CD4-positive, alpha-beta memory T cell (primary cell): ENCODE measurements at places on chromosomes 6 and 20. TPM values are rescaled to one million over a fixed set of nuclear protein-coding genes. Genes with fewer than 3 reads are reported as not detected.
A peak's percentile ranks its signal among the peaks of the same experiment; 100 is the strongest.

The PRSS16 gene
- total RNA-seq = 2.5 TPM

The PREX1 gene
- total RNA-seq = 164 TPM

The PPT2 gene
- total RNA-seq = 15.4 TPM

The ARHGAP40 gene
- total RNA-seq = not detected

The NKX2-4 gene
- not detected for total RNA-seq

The BMP6 gene
- total RNA-seq = not detected

The ADGB gene
- not detected for total RNA-seq

The RAMACL gene
- 0.30 TPM for total RNA-seq

The SLC25A27 gene
- 2.3 TPM for total RNA-seq

The IPCEF1 gene
- 92.5 TPM for total RNA-seq

The SLC12A5 gene
- total RNA-seq = not detected

The RNF217 gene
- 0.86 TPM for total RNA-seq

The BFSP1 gene
- total RNA-seq = 0.94 TPM

The RNF114 gene
- total RNA-seq = 96.3 TPM

The ANKRD66 gene
- total RNA-seq = not detected

The DLK2 gene
- total RNA-seq = 0.49 TPM

DNA sequence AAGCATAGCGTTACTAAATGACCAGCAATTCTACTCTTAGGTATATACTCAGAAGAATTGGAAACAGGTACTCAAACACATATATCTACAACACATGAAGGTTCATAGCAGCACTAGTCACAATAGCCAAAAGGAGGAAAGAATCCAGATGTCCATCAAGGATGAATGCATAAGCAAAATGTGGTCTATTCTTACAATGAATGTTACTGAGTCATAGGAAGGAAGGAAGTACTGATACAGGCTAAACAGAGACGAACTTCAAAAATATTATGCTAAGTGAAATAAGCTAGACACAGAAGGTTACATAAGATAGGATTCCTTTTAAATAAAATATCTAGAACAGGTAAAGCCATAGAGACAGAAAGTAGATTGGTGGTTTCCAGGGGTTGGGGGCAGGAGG is 93.5 kb downstream of the MAP3K7 start:
- no peak for DNase-seq

DNA sequence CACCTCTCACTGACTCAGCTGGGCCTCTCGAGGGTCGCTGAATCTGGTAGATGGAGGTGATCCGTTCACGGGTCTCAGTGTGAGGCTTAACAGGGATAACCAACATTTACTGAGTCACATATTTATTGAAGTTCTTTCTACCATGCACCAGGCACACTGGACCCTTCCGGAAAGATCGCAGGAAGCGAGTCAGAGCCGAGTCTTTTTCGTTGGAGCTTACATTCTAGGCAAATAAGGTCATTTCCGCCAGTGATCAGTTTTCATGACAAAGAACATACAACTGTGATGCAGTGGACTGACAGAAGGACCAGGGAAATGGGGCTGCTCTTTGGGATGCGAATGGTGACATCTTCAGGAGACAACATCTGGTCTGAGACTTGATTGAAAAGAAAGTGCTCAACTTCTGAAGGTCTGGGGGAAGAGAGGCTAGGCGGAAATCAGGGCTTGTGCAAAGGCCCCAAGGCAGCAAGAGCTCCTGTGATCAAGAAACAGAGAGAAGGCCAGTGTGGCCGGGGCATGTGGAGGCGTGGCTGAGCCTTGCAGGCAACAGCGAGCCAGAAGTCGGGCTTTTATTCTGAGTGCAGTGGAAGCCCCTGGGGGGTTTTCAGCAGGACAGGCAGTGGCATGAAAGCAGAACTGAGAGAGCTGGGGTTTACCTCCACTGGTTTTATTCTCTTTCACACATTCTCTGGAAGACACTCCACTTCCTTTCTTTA is 56.7 kb downstream of the APCDD1L start:
- no peak for DNase-seq

- DNase-seq = no peak
Observed at GRCh38 chr6:110548110-110548847, 71.9 kb upstream of the SLC22A16 start.

DNA sequence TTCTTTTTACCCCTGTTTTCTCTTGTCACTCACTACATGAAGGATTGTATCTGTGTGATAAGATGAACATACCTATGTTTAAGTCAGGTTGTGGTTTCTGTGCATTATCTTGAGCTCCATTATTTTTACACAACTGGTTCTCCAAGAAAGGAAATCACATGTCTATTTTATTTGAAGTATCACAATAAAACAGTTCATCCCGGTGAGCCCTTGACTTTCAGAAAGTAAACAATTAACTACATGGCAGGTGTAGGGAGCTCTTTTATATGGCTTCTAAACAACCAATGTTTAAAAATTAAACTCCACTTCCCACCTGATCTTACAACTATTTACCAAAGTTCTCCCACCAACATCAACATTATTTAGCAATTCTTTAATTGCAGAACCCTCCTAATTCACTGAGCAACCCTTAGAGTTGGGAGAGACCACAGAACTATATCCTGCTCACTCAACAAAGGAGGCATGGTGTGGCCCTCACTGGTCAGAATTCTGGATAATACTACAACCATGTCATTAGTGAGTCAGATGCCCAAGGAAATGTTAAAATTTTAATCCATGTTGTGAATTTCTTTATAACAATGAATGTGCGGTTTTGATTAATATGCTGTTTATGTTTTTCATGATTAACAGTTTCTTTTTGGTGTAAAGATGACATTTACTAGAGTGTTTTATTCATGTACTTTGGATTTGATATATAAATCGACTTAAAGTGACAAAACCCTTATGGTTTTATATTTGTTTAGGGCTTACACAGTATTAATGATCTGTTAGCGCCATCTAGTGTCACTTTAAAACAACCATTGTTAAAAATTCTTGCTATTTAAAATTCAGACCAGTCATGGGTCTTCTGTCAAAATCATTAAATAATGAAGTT is 50.0 kb upstream of the SCGN start:
- peak; percentile 40 for DNase-seq

DNA sequence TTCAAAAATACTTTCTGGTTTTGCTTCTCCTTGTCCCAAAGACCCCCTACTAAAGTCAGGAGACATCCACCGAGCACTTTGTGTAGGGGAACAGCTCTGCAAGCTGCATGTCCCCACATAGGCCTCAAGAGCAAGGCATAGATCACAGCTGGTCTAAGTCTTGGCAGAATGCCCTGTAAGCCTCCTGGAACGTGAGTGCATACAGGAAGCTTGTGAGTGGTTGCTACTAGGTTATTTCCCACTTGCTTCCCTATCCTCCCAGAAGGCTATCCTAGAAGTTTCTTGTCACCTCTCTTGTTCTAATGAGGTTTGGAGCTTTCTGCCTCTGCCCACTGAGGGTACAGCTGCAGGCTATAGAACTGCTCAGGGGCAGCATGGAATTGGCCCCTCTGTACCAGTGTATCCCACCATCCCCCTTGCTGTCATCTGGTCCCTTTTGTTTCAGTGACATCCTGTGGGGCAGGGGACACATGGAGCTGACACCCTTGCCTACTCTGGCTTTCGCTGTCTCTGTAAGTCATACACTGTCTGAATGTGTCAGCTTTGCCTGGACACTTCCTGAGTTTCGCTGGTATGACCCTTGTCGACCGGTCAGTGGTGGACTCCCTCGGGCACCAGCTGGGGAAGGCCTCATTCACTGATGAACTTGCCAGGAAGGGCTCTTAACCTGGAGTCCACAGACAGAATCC is 35.6 kb upstream of the KCNK16 start:
- DNase-seq = no peak

- DNase-seq = no peak
Observed at GRCh38 chr6:119686644-119687043, 337.1 kb upstream of the MAN1A1 start.

- no peak for DNase-seq
Observed at GRCh38 chr20:43525021-43525420, 17.5 kb downstream of the L3MBTL1 start.

- no peak for DNase-seq
Observed at GRCh38 chr6:13445005-13445743, 42.2 kb downstream of the GFOD1 start.

DNA sequence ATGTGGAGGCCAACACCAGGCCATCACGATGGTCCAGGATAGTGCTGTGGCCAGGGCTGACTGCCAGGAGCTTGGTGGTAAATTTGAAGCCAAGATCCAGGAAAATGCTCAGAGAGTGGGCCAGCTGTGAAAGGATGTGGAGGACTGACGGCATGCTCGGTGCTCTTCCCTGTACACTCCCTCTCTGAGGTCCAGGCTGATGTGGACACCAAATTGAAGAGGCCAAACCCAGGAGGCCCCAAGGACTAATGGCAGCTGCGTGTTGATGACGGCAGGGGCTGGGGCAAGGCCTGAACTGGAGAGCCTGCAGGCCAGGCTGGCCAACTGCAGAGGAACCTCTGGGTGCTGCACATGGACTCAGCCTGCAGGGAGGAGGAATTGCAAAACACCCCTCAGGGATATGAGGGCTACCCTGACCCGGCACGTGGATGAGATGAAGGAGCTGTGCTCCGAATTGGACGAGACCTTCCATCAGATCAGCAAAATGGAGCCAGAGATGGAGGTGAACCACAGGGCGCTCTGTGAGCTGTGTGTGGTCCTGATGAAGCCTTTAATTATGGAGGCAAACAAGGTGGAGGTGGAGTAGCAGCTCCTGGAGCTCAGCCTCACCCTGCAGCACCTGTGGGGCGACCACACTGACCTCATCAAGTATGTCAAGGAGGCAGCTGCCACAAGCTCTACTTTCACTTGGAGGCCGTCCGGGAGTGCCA is 6.9 kb upstream of the RAET1E start:
- no peak for DNase-seq

DNA sequence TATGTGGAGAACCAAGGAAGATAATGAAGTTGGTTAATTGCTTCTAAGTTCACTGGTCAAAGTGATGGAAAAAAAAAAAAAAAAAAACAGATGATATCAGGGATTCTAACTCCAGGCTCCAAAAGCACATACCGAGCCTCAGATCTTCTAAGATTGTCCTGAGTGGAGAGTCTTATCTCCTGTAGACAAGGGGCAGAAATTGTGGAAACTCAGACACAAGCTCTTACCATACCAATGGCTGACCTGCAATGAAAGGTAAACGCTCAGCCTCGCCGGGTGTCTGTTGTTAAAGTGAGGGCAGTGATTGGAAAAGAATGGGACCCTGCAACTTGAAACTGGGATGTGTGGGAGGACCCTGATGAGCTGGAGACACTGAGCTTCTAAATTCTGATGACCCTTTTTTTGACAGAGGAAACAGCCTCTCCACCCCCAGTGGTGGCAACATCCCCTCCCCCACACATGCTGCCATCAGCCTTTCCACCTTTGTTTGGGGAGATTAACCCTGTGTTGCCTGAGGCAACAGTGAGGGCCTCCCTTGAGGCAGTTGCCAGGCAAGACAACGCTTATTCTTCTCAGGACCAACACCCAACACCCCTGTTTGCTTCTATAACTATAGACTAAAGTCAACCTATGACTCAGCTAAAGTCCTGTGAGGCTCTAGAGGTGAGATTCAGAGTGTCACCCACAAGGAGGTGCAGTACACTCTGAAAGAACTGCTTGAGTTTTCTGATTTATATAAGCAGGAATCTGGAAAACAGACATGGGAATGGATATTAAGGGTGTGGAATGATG is 154.0 kb downstream of the THBS2 start:
- no peak for DNase-seq

DNA sequence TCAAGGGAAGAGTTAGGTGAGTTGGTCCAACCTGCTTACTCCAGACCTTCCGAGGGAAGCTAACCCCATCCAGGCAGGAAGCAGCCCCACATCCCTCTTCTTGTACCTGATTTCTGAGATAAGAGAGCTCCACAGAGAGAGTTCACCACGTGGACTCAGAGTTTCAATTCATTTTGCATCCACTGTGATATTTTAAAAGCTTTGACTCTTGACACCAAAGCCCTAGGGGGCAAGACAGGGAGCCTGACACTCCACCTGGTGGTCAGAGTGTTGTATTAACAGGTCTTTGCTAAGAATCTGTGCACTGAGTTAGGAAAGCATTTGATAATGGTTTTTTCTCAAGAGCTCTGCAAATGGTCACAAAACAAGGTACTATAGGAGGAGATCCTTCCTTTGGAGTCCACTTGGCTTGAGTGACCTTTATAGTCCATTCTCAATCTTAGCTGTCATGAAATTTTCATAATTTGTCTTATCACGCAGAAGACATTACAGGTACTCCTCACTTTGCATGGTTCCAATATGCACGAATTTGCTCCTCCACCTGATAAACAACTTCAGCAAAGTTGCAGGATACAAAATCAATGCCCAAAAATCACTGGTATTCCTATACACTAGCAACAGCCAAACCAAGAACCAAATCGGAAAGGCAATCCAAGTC is 56.2 kb upstream of the RIPOR2 start:
- peak; percentile 82 for DNase-seq

- DNase-seq = no peak
Observed at GRCh38 chr6:122752459-122752858, 27.1 kb upstream of the FABP7 start.

DNA sequence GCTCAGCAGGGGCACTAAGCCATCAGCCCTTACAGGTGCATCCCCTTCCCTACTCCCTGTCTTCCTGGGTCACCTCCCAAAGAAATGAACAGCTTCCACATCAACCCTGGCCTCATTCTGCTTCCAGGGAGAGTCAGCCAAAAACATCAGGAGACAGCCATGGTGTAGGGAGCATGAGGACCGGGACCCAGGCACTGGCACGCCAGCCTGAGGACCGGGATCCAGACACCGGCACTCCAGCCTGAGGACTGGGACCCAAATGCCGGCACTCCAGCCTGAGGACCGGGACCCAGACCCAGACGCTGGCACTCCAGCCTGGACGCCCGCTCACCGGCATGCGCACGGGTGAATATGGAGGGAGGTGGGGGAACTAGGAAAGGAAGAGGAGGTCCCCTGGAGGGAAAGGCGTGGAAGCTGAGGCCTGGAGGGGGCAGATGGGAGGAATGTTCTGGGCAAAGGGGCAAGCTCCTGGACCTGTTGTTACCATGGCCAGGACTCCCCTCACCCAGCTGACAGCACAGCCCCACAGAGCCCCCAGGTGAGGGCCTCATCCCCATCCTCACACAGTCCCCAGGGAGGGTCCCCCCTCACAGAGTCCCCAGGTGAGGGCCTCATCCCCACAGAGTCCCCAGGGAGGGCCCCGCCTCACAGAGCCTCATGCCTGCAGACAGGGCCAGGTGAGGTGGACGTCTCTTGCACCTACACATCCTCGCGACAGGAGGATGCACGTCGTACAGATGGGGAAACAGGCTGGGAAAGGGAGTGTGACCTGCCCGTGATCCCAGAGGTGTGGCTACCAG is 26.0 kb upstream of the MRGBP start:
- DNase-seq = no peak

GRCh38 chr6:44614396-44614795 is 226.9 kb downstream of the CDC5L start:
- no peak for DNase-seq

GRCh38 chr20:4820806-4821518 is 99.3 kb downstream of the PRND start:
- DNase-seq = no peak
